ENCODE measurements at places on chromosomes 2 and 18. TPM values are rescaled to one million over a fixed set of nuclear protein-coding genes. Genes with fewer than 3 reads are reported as not detected.

Gene SLC8A1
- polyA plus RNA-seq: 71.1 TPM

DNA sequence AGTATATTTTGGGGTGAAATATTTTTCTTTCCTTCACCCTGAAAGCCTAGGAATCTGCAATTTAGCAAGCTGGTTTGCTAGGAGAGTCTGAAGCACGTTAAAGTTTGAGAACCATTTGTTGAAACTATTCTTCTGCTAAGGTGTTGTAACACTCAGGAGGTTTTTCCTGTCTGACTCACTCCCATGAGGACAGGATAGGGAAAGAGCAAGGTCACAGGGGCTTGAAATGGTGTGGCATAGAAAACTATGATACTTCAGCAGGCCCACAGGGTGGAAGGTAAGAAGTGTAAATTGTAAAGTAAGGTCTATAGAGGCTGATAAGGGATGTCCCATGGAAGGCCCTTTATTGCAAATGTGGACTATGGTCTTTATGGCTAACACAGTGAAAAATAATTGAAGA, 177.7 kb upstream of the ZC3H15 start:
- no peak for DNase-seq

DNA sequence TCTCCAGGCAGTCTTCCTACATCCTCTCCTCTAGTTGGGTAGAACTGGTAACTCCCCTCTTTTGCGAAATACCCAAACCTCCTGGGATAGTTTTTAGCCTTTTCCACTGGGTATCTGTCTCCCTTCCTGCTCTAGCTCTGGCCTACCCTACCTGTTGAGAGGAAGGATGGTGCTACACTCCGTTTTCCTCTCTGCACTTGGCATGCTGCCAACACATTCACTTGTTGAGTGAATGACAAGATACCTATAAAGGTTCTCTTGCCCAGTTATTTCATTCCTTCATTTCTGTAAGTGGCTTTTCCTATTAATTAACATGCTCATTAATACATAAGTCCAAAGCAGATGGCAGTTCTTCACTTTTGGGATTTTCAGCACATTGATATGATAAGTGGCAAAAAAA, 293.8 kb downstream of the CNTNAP5 start:
- DNase-seq: no peak

DNA sequence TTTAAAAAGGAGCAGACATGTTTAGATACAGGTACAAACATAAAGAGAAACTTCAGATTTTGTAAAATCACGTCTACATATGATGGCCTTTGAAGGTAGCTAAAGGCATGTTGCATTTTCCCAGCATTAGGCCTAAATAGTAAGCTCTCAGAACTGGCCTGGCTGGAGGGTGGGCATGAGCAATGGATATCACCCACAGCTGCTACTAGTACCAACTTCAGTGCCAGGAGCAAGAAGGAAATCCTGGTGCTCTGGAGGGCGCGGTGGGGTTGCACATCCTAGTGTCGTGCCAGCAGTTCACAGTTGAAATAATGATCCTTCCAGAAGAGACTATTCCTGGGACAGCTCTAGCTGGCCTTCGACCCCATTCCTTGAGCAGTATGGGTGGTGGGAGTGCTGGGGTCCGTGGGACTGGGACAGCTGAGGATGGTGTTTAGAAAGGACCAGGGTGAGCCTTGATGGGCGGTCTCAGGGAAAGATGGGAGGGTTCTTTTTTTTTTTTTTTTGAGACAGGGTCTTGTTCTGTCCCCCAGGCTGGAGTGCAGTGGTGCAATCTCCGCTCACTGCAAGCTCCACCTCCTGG, 4.9 kb downstream of the DES start:
- DNase-seq: no peak

Gene EGR4
- not detected for polyA plus RNA-seq

Gene INPP5D
- 6.2 TPM for polyA plus RNA-seq

- DNase-seq: no peak
Measured at GRCh38 chr2:37555457-37555856, 116.0 kb downstream of the CDC42EP3 start.

GRCh38 chr2:81181845-81182244, 877.3 kb upstream of the LRRTM1 start:
- no peak for DNase-seq

- no peak for DNase-seq
Measured at GRCh38 chr2:88626171-88627054, 851 bp downstream of the EIF2AK3 start.

- DNase-seq: no peak
Measured at GRCh38 chr2:157433394-157433793, 10.5 kb downstream of the CYTIP start.

DNA sequence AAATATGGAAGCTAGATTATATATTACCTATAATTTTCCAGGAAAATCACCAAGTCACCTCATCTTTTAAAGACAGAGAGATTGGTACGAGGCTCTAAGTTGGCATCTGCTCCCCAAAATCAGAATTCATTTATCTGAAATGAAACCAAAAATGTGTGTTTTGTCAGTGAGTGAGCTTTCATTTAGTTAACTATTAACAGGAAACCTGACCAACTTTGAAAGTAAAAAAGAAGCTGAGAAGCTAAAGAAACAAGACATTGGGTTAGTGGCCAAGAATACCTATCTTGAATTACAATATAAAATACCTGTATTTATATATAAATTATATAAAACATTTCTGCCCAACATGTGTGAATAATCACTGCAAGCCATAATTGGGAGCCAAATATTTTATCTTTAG, 1.9 kb downstream of the MPPE1 start:
- DNase-seq: no peak

DNA sequence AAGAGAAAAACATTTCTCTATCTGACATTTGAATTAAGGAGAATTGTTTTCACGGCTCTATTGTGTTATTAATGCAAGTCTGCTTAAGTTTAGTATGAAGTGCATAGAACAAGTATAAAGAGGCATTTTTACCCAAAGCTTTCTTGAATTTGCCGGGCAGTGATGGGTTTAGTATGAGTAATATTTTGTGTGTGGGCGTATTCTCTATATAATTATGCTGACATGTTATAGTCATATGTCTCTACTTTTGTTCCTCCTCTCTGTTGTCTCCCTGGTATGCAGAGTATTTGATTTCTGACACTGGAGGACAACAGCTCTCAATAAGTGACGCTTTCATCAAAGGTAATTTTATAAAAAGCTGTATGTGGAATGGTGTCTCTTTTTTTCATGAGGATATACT, 45.9 kb downstream of the PIKFYVE start:
- no peak for DNase-seq

DNA sequence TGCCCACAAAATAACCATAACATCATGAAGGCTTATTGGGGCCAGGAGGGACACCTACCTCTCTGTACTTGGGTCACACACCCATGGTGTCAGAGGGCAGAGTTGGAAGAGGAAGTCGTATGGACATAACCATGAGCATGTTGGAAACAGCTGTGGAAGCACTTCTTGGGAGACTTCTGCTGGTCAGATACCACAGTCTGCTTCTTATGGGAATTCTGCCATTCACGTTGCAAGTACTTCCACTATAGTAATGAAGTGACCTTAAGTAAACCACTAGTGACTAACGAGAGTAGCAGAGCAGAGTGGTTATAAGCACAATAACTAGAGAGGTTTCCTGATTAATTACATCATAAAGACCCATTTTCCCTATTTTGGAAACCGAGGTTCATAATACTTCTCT, 61.1 kb upstream of the TFPI start:
- no peak for DNase-seq

Gene SERPINB2
- polyA plus RNA-seq: 0.15 TPM

Gene CROCC2
- not detected for polyA plus RNA-seq

Gene SLC23A3
- 14.0 TPM for polyA plus RNA-seq

DNA sequence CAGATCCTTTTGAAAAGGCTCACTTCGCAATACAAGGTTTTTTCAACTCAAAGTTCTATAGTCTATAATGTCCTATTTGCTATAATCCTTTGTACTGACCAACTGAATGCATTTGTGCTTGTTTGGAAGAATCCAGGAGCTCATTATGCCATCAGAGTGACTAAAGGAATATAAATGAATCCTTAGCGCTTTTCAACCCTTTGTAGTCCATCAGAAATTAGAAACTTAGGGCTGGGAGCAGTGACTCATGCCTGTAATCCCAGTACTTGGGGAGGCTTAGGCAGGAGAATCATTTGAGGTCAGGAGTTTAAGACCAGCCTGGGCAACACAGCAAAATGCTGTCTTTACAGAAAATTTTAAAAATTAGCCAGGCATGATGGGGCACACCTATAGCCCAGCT, 330.2 kb upstream of the CHAC2 start:
- DNase-seq: no peak

- DNase-seq: no peak
Measured at GRCh38 chr18:3604498-3605408, 154.8 kb downstream of the TGIF1 start.

Gene KCNJ3
- polyA plus RNA-seq: 9.5 TPM

All from right renal cortex interstitium (tissue), 3 donors.